Stimulated activated CD4-positive, alpha-beta T cell treated with anti-CD3 and anti-CD28 coated beads, TNF-alpha, amount 100 ng/mL, for 48 hours (primary cell): ENCODE measurements at places on chromosomes 4 and X.

GRCh38 chr4:74480267-74480666 is 35.3 kb downstream of the AREG start:
- no peak for DNase-seq

- no peak for DNase-seq
Observed at GRCh38 chr4:78320349-78320935, 231.1 kb upstream of the ANXA3 start.

- no peak for DNase-seq
Observed at GRCh38 chr4:159158985-159159384, 56.1 kb downstream of the RAPGEF2 start.

DNA sequence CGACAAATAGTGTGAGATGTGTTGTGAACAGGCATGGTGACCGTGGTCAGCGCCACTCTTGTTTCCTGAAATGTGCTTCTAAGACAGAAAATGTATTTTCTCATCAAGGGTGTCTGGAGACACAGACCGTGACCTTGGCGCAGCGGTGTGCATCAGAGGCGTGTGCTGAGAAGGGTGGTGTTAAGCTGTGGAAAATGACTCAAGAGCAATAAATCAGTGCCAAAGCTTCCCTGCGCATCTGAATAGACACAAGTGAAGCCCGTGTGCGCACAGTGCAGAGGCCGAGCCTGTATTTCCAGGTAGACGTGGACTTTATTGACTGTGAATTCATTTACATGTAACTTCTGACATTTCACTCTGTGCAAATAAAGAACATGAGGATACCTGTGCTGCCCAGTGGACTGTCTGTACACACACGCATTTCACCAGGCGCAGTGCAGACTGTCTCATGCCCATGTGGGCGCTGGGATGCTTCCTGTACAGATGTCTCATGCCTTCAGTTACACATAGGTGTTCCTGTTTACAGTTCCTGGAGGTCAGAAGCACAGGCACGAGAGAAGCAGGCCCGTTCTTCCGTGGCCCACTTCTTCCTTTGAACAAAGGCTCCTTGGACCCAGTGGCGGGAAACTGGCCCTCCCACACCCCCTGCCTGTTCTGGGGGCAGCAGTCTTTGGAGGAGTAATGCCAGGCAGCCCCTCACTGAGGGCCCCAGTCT is 31.9 kb downstream of the NSG1 start:
- DNase-seq: no peak

DNA sequence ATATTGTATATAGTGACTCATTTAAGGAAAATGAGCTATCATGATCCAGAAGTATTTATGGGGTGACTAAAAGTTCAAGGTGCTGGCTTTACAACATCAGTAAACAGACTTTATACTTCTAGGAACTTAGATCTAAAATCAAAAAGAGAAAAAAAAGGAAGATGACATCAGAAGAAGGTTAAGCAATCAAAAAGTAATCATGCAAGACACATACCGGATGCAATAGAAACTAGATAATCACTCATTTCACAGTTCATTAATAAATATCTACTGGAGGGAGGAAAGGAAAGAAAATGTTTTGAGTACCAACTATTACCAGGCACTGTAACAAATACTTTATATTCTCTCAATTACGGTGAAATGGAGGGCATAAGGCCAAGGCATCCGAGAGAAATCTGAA is 276.4 kb downstream of the SPRY1 start:
- no peak for DNase-seq

DNA sequence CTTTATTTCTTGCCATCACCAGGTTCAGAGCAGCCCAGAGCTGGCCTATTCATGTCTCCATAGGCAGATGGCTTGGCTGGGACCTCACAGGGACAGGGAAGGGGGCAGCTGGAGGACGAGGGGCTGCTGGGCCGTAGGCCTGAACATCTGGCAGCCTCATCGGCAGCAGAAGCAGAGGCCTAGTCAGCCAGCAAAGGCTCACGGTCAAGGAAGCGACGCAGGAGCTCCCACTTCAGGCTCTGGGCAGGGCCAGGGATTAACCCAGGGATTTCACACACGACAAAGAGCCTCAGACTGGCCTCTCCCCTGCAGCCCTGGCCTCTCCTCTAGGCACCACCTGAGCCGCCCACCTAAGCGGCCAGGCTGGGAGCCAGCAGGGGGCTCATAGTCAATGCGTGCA is 46.0 kb upstream of the MAN2B2 start:
- DNase-seq: no peak

GRCh38 chr4:2910409-2910808 is 52.8 kb downstream of the NOP14 start:
- DNase-seq: no peak

- no peak for DNase-seq
Observed at GRCh38 chr4:2907706-2908293, 55.4 kb downstream of the NOP14 start.

DNA sequence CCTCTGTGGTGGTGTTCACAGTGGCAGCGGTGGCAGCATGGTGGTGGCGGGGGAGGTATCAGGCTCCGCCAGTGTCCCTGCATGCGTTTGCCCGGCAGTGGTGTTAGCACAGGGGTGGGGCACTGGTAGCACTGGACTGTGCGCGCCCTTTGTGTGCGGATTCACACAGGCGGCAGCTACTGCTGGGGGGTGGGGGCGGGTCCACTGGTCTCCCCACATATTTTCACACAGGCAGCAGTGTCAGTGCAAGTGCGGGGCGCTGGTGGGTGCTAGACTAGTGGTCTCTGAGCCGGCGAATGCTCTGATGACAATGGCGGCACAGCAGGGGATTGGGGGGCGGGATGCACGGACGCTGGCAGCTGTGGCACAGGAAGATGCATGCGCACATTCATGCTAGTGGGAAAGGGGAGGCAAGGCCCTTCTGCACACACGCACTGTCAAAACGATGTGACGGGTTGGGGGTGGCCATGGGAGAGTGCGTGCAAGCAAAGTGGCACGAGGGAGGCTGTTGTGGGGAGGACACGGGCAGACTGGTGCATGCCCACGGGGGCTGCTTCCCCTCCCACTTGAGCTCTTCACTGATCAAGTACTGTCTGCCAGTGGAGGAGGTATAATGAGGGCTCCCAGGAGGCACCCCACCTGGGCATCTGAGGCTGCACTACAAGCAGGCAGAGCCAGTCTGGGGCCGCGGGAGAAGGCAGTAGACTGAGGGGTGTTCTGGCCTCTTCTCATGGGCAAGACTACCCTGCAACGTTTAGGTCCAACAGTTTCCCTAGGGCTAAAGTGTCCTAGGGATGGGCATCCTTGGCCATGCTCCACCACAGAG is 53.0 kb downstream of the POF1B start:
- DNase-seq: no peak

- no peak for DNase-seq
Observed at GRCh38 chrX:148080593-148080992, 99.5 kb downstream of the FMR1NB start.

- DNase-seq: no peak
Observed at GRCh38 chrX:37378404-37378803, 29.2 kb downstream of the PRRG1 start.

DNA sequence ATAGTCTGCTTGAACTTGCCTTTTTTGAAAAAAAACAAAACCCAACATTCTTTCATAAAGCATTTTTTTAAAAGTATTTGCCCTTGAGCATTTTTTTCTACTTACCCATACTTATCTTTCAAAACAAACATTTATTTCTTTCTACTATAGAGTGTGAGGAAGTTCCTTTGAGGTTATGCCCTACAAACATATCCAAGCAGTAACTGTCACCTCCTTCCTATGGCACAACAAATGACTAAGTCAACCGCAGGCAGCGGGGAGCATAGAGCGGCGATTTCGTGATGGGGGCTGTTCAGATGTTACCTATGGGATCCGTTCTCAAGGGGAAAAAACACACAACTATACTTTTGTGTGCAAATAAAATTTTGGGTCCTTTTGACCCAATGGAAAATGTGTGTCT is 19.4 kb downstream of the SPRY1 start:
- DNase-seq: no peak

DNA sequence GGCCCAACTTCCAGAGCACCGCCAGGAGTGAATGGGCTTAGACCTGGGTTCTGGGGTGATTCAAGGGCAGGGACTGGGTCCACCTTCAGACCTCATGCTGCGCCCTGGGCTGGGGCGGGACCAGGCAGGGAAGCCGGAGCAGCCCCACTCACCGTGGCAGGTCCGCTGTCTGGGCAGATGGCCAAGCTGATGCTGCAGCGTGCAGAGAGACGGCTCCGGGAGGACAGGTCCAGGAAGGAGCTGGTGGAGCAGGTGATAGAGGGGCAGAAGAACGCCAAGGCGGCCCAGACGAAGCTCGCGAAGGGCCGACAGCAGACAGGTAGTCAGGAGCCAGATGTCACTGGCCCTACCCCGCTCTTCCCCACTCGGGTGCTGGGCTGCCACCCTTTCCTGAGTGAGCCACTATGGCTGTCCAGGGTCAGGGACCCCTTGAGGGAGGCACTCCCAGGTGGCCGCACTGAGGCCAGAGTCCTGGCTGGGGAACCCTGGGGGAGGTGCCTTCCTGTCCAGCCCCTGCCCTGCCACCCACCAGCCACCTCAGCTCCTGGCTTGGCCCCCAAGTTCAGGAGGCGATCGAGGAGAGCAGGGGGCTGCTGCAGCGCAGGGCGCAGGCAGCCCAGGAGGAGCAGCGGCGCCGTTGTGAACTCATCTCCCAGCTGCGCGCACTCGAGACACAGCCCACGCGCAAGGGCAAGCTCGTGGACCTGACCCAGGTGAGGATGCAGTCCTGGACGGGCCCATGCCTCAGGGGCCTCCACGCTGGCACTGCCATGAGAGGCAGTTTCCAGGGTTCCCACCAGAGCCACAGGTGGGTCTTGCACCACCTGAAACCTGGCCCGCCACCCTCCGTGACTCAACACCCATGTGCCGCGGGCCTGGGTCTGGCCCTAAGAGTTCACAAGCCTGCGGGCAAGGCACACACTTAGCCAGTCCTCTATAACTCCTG is 10.1 kb upstream of the RNF4 start:
- DNase-seq: no peak

DNA sequence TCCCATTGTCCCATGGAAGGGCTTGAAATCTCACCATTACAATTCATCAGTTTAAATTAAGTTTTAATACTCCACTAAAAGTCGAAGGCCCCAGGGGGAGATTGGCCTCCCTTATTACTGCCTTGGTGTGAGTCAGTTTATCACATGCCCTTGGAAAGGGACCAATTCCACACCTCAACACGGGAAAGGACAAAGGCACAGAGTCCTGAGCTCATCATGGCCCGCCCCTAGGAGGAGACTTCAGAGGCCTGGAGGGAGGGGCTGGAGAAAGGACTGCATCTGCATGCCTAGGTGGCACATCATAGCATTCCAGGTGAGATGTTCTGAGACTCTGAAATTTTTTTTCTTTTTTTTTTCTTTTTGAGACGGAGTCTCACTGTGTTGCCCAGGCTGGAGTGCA is 2.8 kb upstream of the SEL1L3 start:
- DNase-seq: no peak

- DNase-seq: no peak
Observed at GRCh38 chrX:10109695-10110094, 47.1 kb upstream of the CLCN4 start.

GRCh38 chr4:37595875-37596680 is 90.1 kb downstream of the RELL1 start:
- no peak for DNase-seq

DNA sequence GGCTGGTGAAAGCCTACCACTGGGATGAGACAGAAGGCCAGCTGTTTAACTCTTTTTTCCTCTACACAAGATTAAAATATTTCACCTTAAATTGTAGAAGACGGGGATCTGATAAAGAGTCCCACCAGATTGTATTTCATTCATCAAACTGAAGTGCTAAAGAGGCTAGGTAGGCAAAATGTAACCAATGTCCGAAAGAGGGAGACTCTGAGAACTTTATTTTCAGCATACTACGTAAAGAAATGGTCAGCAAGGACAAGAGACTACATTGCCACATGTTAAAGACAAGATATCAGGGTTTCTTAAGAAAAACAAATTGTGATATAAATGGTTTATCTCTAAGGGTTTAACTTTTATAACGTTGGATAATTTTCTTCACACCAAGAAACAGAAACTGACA is 71.6 kb upstream of the INPP4B start:
- no peak for DNase-seq

- no peak for DNase-seq
Observed at GRCh38 chr4:147874109-147874508, 142.2 kb downstream of the ARHGAP10 start.

GRCh38 chrX:1472975-1473374 is 20.3 kb upstream of the ASMTL start:
- DNase-seq: no peak

GRCh38 chrX:119402588-119402987 is 3.5 kb downstream of the SLC25A43 start:
- no peak for DNase-seq

- no peak for DNase-seq
Observed at GRCh38 chr4:83629945-83630721, 94.2 kb downstream of the GPAT3 start.

- DNase-seq: no peak
Observed at GRCh38 chrX:133979641-133980230, 5.7 kb downstream of the GPC3 start.

GRCh38 chr4:60344908-60345307 is 855.2 kb upstream of the ADGRL3 start:
- DNase-seq: no peak

DNA sequence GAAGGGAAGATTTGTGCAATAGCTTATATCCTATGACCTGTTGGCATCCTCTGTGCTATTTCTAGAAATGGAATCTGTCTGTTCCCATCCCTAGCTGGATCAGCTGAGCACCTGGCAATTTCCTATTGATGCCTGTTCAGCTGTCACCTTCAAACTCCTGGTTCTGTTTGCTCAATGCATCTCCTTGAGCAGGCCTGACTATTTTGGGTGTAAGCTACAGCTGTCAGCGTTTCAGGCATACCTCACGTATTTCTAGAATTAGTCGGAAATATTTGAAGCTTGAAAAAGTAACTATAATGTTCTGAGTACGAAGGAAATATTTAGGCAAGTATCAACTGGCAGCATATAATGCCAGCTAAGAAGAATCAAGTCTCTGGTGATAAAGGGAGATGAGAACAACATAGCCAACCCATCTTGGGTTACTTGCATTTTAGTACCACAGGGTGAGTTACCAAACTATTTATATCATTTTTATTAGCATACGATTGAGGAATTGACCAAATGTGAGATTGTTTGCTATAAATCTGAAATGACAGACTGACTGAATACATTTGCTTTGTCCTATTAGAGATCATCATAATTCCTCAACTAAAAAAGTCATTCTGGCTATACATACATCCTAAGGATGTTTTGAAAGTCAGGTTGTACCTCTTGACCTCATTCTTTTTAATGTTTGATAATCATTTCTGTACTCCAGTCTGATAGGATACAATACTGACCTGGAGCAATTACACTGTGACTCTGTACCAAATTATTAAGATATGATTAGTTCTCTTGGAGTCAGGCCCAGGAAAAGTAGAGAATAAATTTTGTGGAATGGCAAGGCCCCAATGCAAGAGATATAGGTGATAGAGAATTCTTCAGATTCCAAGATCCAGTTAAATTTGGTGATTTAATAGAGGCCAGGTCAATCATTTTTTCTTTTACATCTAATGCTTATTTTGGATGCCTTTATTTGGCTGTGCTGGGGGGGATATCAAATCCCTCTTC is 36.4 kb upstream of the PLAC1 start:
- no peak for DNase-seq
